ENCODE measurements at places on chromosomes 6 and 20.

GRCh38 chr20:51138576-51138975 lies 115.7 kb upstream of the KCNG1 start:
- DNase-seq, result no peak

GRCh38 chr6:39441986-39442385 lies 119.5 kb upstream of the KCNK16 start:
- DNase-seq, result no peak

GRCh38 chr6:16633465-16633864 lies 127.8 kb downstream of the ATXN1 start:
- no peak for DNase-seq

DNA sequence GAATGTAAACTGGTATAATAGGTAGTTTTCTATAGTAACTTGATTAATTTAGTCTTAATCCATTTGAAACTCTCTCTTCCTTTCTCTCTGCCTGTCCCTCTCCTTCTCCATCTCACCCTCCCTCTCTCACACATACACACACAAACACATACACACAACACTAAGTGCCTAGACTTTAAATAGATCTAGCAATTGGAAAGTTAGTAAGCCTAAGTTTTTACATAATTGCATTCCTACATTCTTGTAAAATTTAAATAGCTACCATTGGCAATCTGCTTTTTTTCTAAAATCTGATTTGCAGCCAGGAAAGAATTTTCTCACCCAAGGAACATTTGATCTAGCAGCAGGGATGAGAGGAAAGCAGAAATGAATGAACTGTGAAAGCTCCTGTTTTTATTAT lies 15.7 kb downstream of the GFRA4 start:
- no peak for DNase-seq

DNA sequence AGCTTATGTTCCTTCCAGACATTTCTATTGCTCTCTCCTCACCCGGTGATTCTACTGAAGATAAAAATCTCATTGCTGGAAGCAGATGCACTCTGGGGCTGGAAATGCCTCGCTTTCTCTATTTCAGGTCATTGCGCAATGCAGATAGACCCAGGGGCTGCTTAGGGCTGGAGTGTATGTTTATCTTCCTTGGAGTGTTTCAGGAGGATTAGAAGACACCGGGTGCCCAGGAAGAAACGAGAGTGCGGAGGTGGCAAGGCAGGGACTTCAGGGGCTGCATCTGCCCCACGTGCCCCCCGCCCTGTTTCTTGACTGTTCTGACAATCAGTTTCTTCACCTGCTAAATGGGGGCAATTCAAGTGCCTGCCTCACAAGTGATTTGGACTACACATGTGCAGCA lies 45.6 kb upstream of the IYD start:
- DNase-seq, result no peak

GRCh38 chr6:90386399-90387382 lies 90.0 kb upstream of the BACH2 start:
- no peak for DNase-seq

DNA sequence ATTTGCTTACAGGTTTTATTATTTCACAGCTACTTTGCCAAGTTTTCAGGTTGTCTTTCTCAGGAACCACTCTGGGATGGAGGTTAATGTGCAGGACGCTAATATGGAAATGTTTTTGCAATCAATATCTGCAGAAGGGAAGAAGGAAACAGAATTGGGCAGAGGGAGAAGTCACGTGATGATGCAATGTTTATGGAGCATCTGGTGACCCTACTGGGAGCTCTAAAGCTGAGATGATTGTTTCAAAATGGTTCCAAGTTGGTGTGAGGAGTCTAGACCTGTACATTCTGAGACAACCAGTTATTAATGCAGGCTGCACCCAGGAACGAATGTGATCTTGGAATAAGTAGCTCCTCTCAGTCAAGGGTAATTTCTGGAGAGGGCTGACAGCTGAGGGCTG lies 905.4 kb upstream of the FLRT3 start:
- DNase-seq, result no peak

- DNase-seq, result no peak
These were observed 65.0 kb downstream of the ISM1 start for GRCh38 chr20:13286052-13286451.

GRCh38 chr6:133871131-133871530 lies 17.8 kb upstream of the TCF21 start:
- DNase-seq, result no peak

GRCh38 chr20:37615340-37616109 lies 78.3 kb upstream of the CTNNBL1 start:
- no peak for DNase-seq

DNA sequence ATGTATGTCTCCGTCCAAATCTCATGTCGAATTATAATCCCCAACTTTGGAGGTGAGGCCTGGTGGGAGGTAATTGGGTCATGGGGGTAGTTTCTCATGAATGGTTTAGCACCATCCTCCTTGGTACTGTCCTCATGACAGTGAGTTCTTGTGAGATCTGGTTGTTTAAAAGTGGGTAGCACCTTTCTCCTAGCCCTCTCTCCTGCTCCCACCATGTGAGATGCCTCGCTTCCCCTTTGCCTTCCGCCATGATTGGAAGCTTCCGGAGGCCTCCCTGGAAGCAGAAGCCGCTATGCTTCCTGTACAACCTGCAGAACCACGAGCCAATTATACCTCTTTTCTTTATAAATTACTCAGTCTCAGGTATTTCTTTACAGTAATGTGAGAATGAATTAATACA lies 123.1 kb downstream of the FYN start:
- DNase-seq, result no peak

DNA sequence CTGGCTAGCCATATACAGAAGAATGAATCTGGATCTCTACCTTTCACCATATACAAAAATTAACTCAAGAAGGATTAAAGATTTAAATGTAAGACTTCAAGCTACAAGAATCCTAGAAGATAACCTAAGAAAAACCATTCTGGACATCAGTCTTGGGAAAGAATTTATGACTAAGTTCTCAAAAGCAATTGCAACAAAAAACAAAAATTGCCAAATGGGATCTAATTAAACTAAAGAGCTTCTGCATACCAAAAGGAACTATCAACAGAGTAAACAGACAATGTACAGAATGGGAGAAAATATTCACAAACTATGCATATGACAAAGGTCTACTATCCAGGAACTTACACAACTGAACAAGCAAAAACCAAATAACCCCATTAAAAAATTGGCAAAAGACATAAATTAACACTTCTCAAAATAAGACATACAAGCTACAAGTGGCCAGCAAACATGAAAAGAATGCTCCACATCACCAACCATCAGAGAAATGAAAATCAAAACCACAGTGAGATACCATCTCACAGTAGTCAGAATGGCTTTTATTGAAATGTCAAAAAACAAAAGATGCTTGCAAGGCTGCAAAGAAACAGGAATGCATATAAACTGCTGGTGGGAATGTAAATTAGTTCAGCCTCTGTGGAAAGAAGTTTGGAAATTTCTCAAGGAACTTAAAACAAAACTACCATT lies 66.8 kb upstream of the RSPO3 start:
- peak; percentile 78 for DNase-seq

DNA sequence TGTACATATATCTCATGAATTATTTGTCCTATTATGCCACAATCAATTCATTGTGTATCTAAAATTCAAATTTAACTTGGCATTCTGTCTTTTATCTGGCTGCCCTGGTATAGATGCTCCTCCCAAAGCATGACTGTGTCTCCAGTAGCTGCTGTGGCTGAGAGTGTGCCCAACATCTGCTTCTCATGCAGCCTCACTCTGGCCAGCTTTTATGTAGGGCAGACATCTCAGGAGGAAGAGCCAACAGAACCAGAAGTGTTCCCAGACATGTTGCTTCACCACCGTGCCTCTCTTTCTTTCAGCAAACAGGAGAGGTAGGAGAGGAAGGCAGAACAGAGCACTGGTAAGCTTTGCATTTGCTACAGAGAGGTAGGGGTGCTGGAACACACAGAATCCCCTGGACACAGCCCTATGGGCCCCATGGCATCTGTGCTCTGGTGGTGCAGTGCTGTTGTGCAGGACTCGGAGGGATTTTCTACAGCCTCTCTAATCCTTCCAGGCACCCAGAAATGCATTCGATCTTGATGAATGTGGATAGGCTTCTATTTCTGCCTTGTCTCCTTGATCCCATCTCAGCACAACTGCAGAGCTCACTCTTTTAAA lies 637.1 kb downstream of the UTRN start:
- DNase-seq, result no peak

DNA sequence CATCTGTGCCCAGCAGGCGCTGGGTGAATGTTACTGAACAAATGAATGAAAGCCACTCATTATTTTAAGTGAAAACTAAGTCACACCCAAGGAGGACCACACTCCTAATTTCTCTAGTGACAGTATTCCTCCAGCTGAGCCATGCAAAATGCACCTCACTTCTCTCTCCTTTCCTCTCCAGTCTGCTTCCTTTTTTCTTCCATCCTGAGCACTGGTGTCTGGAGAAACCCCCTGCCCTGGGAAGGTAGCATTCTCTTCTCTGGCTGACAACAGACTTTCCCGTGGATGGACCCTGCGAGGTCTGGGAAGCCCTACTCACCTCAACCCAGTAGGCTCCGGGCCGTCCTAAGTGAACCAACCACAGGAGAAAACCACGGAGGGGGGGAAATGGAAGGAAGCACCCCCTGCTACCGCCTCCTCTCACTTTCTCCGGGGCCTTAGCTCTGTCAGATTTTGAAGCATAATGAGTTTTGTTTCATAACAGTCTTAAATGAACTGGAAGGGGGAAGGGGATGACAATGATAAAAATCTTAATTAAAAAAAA lies 22.6 kb downstream of the TRERF1 start:
- DNase-seq, result no peak

- peak; percentile 33 for DNase-seq
These were observed 188.0 kb upstream of the TAB2 start for GRCh38 chr6:149129371-149130077.

DNA sequence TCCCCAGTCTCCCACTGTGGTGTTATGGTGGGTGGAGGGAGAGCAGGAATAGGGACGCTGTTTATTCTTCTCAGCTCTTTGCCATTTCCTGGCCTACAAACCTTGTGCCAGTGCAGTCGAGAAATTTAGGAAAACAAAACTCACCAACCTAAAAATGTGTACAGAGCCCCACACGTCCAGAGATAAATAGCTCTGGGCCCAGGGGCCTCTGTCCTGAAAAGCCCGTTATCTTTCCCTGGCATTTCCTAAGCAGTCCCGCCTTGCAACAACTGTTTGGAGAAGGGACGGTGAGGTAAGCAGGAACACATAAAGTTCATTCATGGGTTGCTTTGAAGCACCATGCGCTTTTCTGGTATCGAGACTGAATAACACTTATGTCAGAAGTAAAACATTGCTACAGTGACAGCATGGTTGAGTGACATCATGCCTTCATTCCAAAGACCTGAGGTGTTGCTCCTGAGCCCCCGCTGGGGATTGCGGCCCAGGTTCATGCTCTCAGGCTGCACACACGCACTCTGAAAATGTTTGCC lies 80.1 kb upstream of the NXT1 start:
- no peak for DNase-seq

DNA sequence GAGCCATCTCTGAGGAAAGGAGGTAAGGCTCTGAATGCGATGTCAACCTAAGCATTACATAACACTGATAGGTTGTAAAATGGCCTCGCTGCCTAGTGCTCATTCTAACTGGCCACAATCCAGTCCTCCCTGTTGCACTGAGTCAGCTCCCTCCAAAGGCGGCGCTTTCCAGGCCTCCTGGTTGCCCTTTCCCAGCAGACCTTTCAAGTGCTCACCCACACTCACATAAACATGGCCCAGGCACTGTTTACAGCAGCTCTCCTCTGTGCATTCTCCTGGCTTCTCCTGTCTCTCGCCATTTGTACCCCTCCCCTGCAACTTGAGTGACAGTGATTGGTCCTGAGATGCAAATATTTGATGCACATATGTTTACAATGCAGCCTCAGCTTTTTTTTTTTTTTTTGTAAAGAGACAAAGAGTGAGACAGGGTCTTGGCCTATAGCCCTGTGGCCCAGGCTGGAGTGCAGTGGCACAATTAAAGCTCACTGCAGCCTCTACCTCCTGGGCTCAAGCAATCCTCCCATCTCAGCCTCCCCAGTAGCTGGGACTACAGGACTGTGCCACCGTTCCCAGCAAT lies 36.8 kb upstream of the PRND start:
- no peak for DNase-seq

DNA sequence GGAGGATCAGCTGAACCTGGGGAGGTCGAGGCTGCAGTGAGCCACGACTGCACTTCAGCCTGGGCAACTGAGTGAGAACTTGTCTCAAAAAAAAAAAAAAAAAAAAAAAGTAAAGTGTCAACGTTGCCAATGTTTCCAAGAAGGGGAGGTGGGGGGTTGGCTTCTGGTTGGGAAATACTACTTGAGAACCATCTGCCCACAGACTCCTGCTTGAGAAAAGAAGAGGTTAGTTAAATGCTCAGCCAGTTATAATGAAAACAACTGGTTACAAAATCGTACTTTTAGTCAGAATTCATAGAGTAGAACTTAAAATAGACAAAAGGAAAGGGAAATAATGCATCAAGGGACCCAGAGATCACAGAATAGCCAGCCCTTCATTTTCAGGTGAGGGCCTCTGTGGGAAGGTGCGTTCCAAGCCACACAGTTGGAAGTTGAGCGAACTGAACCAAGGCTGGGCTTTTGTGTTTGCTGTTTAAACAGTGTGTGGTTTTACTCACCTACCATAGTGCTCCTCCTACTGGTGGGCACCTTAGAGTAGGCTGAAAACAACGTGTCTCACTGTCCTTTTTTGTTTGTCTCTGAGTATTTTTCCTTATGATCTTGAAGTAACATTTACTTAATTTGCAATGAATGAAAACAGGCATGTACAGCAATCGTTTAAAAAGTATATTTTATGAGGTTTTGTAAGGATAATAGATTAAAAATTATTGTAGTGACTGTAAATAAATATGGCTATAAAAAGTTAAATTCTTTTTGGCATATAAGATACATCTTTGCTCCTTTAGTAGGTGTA lies 200.7 kb downstream of the BCAS1 start:
- no peak for DNase-seq

DNA sequence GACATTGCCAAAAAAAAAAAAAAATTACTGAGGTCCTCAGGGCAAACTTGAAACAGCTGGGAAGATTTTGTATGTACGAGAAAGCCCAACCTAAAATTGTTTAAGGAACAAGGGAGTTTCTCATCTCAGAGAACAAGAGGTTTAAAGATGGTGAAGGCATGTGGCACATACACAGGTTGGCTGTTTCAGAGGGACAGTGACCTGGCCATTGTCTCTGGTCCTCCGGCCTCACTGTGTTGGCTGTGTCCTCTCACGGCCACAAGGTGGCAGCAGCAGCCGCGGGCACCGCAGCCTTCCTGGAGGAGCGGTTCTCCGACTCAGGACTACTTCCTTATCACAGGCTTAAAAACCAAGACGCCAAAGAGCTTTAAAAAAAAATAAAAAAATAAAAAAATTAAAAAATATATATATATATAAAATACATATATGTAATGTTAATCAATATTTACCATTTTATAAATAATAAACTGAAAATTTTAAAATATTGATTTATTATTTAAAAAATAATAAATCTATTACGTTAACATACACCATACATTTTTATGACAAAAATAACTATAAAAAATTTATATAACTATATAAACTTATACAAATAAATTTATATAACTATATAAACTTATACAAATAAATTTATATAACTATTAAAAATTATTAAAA lies 52.8 kb downstream of the GTF2H5 start:
- no peak for DNase-seq

DNA sequence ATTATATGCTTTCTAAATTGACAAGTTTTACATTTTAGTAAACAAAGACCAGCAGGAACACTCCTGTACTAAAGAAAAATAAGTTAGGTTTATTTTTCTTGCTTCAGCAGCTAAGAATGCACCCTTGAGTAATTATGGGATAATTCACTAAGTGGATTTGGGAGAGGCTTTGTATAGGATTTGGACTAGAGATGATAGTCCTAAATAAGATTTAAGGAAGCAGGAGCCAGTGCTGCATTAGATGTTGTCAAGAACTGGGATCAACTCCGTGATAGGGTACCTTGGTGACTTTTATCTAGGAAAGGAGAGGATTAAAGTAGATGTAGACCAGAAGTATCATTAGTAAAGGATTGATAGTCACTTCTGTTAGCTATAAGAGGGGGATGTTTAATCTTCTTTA lies 4.1 kb upstream of the C6orf141 start:
- no peak for DNase-seq
